OCI-M1 (cell line): ENCODE measurements at places on chromosomes 13 and 19.

GRCh38 chr19:48741129-48741999 is 954 bp upstream of the RASIP1 start:
- peak; percentile 41 for DNase-seq

DNA sequence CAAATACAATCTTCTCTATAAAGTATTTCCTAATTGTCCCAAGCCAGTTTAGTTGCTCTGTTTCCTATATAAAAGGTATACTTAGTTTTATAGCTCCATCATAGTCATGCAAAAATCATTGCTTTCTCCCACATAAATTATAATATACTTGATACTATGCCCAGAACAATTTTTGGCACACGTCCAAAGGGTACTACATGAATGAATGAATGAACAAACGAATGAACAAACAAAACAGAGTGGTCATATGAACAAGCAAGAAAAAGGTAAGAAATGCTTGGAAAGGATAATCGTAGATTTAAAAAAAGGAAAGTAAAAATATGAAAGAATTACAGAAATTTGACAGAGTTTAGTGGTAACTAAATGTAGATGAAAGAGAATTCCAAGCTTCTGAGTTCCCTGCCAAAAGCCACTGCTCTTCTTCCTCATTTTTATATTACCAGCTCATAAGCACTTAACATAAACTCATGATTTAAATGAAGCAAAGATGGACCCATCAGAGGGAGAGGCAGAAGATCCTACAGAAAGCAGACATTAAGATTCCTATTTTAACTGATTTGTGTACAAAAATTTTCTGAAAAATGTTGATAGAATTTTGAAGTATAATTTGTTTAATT is 123.2 kb downstream of the ENOX1 start:
- peak; percentile 19 for DNase-seq

DNA sequence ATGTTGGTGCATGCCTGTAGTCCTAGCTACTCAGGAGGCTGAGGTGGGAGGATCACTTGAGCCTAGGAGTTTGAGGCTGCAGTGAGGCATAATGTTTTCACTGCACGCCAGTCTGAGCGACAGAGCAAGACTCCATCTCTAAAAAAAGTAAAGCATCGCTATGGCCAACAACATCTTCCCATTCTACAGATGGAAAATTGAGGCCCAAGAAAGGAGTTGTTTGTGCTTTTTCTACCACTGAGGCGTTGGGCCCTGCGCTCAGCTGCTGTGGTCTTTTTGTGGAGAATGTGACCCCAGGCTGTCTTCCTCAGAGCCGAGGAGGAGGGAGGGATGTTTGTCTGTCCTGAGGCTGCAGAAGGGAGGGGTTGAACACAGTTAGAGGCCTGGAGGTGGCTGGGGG is 485 bp upstream of the C5AR2 start:
- DNase-seq: no peak

GRCh38 chr13:34176633-34177032 is 358.7 kb downstream of the RFC3 start:
- no peak for DNase-seq

DNA sequence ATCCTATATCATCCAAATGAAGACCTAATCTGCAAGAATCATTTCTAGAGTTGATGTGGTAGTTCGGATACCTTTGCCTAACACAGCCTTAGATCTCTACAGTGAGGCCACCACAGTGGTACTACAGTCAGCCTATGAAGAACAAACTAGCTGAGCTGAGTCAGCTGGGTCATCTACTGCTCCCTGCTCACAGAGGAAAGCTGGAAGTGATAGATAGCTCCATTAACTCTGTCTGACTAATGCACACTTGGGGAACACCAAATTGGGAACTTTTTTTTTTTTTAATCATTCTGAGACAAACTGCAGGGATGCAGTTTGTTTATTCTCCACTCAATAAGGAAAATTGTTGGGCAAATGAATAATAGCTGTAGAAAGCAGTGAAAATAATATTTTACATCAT is 1160.6 kb downstream of the PCDH9 start:
- DNase-seq: peak; percentile 86

DNA sequence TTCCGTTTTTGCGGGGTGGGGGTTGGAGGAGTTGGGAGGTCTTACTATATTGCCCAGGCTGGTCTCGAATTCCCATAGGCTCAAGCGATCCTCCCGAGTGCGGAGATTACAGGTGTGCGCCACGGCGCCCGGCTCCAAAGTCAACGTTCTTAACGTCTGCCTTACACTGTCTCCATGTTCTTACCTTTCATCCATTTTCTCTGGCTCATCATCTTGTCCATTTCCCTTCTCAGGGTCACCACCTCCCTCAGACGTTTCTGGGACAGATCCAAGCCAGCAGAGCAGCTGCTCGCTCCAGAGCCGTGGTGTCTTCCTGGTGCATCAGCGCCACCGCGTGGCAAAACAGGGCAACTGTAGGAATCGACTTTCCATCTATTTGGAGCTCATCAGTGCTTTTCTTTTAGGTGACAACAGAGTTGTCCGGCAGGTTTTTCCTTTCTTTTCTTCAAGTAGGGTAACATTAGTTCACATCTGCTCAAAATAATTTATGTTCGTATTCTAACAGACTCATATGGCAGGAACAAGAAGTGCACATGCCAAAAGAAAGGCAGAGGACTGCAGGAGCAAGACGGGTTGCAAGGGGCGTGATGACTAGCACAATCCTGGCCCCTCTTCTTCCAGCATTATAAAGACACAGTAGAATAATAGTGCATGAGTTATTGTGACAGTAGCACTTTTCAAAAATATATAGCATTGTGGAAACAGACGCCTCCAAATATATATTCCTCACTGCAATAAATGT is 103.1 kb upstream of the ABCC4 start:
- peak; percentile 86 for DNase-seq

DNA sequence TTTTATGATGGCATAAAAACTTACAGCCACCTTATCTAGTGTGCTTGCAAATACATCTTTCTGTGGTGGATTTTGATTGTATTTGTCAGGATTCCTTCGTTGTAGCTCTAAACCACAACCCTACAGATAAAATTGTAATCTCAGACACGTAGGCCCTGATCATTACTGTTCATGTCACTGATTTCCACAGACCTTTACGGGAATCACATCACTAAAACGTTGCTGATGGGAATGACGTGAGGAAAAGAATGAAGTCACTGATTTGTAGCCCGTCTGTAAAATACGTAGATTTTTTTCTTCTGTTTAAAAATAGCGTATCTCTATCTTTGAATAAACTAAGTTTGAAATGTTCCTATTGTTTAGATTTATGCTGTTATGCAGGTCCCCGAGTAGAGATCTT is 399.2 kb downstream of the MYO16 start:
- DNase-seq: no peak

GRCh38 chr13:82565201-82565600 is 1317.1 kb downstream of the SLITRK1 start:
- peak; percentile 96 for DNase-seq

- DNase-seq: no peak
These were observed 159.5 kb upstream of the EDNRB start for GRCh38 chr13:78078168-78078567.

DNA sequence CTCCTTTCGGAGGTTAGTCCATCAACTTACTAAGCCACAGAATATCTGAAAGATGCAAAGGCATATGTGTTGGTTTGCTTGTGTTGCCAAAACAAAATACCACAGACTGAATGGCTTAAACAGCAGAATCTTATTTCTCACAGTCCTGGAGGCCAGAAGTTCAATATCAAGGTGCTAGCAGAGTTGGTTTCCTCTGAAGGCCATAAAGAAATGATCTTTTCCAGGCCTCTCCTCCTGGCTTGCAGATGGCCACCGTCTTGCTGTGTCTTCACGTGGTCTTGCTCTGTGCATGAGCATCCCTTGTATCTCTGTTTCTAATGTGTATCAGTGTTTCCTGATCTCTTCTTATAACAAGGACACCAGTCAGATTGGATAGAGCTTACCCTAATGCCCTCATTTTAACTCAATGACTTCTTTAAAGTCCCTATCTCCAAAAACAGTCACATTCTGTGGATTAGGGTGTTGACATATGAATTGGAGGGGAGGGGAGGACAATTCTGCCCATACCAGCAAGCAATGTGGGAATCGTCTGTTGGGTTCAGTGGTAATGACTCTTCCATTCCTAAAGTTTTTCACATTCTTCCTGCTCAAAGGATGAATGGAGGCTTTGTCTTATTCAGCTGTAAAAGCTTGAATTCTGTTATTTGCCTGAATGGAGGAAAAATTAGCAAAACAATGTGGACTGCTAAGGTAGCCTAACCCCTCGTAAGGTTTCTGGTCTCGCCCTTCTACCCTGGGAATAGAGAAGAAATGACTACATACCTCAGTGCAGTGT is 715.7 kb downstream of the DIAPH3 start:
- DNase-seq: no peak

GRCh38 chr19:34481861-34482379 is 362 bp downstream of the WTIP start:
- DNase-seq: no peak

- DNase-seq: no peak
These were observed 121.3 kb downstream of the COL4A1 start for GRCh38 chr13:110185696-110186095.

- DNase-seq: no peak
These were observed 2023.3 kb upstream of the PCDH20 start for GRCh38 chr13:63438951-63439350.

DNA sequence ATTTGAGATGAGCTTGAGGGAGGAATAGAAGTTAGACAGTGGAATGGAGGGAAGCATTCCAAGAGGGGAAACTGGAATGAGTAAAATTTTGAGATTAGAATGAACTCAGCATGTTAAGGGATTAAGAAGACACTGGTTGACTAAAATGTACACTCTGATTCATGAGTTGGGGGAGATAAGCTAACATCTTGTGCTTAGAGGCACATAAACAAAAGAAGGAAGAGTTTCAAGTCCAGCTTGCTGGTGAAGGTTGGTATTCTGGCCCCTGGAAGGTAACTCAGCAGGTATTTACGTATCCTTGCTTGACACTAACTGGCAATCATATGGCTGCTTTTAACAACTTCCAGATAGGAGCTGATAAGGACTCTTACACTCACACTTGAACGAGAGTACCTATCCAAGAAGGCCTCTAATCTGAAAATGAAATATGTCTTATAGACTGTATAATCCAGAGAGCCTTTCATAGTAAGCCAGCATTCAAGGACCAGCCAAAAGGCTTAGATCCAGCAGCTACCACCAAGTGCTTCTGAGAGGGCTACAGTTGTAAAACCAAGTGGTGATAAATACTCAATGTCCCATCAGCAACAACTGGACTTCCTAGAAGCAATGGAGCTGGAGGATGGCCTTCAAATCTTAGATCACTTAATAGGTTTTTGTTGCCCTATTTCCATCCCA is 149.7 kb upstream of the SERP2 start:
- no peak for DNase-seq

GRCh38 chr13:112602189-112602588 is 14.2 kb upstream of the TUBGCP3 start:
- no peak for DNase-seq

GRCh38 chr13:112652512-112653070 is 37.2 kb upstream of the ATP11A start:
- DNase-seq: no peak

GRCh38 chr13:28684257-28684656 is 25.3 kb downstream of the POMP start:
- no peak for DNase-seq

GRCh38 chr13:41122838-41123237 is 9.8 kb downstream of the KBTBD6 start:
- no peak for DNase-seq

DNA sequence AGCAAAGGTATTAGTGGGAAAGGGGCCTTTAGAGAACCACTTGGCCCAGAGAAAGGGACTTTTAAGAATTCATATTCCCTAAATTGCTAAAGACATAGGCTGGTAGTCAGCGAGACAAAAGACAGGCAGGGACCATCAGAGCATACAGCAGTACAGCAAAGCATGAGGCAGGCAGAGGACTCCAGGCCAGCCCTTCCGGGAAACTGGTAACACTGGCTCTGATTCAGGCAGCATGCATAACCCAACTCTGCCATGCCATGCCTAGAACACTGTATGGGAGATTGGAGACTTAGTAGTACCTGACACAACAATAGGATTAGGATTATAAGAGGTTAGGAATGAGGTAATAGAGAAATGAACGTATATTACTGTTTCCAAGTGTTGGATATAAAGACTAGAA is 34.9 kb downstream of the CAB39L start:
- DNase-seq: no peak

DNA sequence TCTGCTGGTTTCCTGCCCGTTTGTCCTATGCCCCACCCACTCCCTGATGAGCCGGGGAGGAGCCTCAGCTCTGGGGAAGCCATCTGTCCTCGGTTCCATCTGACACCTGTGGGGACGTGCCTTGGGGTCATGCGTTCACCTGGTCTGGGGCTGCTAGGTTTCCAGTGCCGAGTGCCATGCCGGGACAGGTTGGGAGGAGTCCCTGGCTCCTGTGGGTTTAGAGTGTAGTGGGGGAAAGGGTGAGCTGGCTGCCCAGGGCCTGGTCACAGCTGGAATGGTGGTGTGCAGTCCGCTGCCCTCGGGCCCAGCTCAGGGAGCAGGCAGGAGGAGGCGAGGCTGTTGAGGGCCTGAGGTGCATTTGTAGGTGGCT is 2.5 kb downstream of the KDM4B start:
- DNase-seq: no peak

DNA sequence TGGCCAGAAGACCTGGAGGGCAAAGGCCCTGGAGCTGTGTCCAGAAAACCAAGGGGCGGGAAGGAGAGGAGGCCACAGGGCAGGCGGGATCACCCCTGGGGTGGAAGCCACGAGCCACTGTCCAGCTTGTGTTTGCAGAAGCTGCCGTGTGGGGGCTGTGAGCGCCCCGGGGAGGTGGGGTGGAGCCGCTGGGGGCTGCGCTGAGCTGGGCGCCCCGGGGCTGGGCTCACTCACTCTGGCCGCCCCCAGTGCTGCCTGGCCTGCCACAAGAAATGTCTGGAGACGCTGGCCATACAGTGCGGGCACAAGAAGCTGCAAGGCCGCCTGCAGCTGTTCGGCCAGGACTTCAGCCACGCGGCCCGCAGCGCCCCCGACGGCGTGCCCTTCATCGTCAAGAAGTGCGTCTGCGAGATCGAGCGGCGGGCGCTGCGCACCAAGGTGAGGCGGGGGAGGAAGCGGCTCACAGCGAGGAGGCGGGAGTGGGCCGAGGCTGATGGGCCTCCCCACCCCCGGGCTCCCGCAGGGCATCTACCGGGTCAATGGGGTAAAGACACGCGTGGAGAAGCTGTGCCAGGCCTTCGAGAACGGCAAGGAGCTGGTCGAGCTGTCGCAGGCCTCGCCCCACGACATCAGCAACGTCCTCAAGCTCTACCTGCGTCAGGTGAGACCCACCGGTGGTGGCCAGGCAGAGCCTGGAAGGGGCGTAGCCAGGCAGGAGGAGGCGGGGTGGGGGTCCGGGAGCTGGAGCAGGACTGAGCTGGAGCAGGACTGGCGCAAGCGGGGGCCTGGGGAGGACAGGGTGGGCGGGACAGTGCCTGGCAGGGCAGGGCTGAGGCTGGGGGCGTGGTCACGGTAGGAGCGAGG is 13.6 kb downstream of the POLR2E start:
- DNase-seq: no peak

- DNase-seq: no peak
These were observed 54.8 kb upstream of the TEX29 start for GRCh38 chr13:111265701-111266035.

DNA sequence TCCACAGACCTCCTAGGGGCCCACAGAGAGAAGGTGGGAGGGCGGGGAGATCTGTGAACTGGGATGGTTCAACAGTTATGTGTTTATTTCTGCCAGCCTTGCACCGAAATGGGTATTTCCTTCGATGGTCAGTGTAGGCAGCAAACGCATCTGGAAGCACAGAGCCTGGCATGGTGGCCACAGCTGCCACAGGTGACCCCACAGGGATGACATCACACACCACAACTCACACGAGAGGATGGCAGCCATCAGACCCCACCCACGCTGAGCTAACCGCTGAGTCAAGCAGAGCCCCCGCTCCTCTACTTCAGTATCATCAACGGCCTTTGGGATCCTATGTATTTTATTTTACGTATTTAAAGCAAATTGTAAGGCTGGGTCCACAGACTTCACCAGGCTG is 37.4 kb downstream of the NAXD start:
- DNase-seq: no peak
